CD4-positive, alpha-beta T cell treated with Interleukin-21 for 1 hour (primary cell): ENCODE measurements at places on chromosomes 12 and 14.
A peak's percentile ranks its signal among the peaks of the same experiment; 100 is the strongest.

- DNase-seq = no peak
These were observed 50.2 kb downstream of the C14orf132 start for GRCh38 chr14:96089401-96089800.

- peak; percentile 59 for DNase-seq
These were observed 508 bp downstream of the HNRNPC start for GRCh38 chr14:21268617-21269251.

DNA sequence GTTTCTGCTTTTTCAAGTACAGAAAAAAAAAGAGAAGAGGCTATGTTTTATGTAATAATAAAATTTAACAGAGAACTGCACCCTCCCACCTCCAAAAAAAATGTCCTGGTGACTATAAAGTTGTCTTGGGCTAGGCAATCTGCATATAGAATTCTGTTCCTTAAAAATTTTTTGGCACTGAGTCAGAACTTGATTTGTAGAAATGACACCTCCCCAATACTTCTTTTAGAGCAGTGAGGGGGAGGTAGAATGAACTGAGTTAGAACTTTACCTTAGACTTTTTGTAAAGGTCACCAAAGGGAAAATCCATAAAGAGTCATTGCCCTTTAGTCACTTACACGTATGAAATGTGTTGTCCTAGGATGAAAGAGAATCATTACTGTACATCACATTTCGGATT is 80.0 kb downstream of the BTG1 start:
- DNase-seq = no peak

DNA sequence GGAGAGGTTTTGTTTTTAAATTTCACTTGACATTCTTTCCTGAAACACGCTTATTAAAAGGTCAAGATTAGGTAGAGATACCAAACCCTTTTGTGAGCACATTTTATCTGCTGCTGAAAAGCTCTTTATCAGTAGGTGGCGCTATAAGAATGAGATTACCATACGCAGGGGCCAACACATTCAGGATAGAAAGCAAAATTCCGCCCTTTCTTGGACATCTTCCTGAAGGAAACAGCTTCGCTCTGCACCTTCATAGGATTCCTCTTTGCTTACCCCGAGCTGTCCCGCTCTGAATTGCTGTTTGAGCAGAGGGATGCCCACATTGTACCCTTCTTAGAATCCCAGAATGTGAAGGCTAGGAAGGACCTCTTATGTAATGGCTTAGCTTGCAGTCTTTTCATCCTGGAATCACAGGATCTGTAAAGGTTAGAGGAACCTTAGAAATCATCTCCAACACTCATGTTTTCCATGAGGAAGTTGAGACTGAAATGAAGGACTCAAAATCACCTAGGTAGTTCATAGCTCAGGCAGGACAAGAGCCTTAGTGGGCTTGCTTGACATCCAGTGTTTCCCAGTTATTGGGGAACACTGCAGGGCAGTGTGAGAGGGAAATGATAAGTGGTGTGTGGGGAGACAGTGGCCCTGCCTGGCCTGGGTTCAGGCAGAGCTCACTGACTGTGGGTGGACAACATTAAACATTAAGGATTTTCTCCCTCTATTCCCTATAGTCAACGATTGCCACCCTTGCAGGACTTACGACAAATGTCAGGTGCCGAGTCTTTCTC is 38.7 kb upstream of the CRY1 start:
- peak; percentile 60 for DNase-seq

GRCh38 chr12:121776190-121777098 is 17.0 kb downstream of the RHOF start:
- peak; percentile 88 for DNase-seq

- no peak for DNase-seq
These were observed 12.5 kb downstream of the PRDM4 start for GRCh38 chr12:107748472-107748871.

DNA sequence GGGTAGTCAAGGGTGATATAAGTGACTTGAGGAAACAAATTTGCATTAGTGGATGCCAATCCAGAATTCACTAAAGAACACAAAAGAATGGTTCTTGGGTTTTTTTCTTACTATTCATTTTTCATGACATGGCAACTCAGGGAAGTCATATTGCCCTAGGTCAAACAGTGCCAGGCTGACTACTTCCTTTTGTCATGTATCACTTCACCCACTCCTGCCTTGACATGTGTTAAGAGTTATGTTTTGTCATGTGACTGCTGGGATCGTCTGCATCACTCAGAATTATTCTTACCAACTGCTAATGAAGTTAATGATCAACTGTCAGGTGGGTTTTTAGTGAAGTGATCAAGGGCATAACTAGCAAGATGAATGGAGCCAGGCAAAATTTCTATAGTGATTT is 74.2 kb downstream of the PRORP start:
- peak; percentile 44 for DNase-seq

DNA sequence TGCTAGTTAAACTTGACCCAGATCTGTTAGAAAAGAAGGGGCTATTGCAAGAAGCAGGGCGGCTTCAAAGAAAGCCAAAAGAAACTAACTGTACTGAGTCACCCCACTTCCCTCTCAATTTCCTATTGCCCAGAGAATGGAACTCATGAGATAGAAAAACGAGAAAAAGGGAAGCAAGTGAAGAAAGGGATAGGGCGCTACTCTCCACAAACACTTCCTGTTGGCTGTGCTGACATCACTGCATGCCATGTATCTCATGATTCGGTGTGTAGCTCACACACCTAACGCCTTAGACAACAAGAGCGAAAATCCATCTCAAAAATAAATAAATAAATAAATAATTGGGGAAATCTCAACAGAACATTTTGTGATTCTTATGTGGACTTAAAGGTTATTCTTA is 13.0 kb upstream of the P2RX4 start:
- peak; percentile 25 for DNase-seq

GRCh38 chr12:103401421-103401820 is 94.3 kb downstream of the C12orf42 start:
- DNase-seq = peak; percentile 1

DNA sequence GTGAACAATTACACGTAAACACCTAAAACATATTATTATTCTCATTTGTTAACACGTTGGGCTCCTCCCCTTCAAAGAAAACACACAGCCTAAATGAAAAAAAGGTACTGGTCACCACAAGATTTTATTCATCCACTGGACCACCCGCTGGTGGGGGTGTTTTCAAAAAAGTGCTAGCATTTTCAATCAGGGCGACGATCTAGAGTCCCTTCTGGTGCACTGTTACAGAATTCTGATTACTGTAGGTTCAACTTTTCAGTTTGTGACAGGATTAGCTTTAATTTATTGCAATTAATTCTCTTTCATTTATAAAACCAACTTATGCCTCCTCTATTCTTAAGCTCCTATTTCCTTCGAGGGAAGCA is 443 bp downstream of the MAGOHB start:
- DNase-seq = peak; percentile 33

DNA sequence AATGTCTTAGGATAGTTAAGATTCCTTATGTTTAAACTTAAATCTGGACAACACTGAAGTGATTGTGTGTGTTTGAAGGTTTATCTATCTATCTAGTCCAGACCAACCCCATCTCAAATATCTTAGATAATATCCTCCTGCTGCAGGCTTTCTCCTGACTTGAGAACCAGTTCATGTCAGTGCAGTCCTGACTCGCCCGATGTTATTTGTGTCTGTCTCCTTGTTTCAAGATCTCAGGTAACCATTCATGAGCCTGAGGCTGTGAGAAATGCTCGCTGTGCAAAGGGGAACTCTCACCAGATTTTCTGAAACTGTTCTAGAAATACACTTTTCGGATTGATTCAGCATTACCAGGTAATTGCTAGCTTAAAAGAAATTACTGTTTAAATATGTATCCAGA is 356.2 kb downstream of the SNAPC1 start:
- DNase-seq = no peak

DNA sequence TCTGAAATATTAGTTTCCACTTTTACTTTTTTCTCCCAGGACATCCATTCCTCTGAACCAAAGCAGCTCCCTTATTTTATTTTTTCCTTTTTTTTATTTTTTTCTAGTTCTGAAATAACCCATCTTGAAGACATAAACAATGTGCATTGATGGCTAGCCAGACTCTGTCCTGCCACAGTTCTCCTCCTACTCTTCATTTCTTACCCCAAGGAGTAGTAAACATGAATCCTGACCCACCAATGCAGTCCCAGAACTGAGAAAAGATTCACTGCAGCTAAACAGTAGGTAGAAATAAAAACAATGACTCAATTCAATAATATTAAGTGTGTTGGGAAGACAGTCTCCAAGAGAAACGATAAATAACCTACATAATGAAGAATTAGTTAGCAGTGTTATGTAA is 65.7 kb upstream of the NOVA1 start:
- DNase-seq = no peak

DNA sequence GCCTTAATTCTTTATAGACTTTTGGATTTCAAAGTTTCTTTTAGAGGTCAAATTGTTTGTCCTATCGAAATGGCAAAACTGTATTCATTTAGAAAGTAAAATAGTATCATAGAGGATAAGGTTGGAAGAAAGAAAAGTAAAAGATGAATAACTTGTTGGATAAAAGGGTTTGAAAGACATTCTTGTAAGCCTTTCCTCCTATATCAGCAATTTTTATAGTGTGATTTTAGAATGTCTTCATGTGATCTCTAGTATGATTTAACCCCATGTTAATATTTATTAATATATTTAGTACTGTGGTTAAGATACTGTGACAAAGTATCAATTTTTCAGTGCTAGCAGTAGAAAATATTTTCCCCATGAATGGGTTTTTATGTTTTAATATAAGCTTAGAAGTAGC is 4.5 kb downstream of the ARF6 start:
- no peak for DNase-seq

- DNase-seq = no peak
These were observed 33.8 kb upstream of the PAPLN start for GRCh38 chr14:73203527-73203926.

- DNase-seq = no peak
These were observed 192.8 kb downstream of the LRIG3 start for GRCh38 chr12:58727521-58727920.

DNA sequence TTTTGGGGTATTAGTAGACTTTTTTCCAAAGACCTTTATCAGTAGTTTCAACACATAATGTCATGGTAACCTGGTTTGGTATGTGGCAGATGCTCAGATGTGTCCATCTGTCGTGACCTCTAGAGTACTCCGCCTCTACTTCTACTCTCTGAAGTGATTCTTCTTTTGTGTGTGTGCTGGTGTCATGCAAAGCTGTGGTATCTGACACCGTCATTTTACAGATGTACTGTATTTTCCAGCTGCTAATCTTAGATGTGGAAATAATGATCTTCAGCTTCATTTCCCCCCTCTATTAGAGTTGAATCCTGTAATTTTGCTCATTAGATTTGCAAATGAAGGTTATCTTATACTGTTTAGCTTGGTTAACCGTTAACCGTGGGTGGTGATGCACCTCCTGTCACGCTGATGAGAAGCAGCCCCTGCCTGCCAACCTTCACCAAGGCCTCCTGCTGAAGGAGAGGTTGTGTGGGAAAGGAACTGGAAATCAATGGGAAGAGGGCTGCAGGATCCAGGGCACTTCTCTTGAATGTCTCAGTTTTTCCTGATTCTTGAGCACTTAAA is 222.4 kb upstream of the AMIGO2 start:
- no peak for DNase-seq

- no peak for DNase-seq
These were observed 23.3 kb downstream of the CLEC1A start for GRCh38 chr12:10075451-10075850.
